ENCODE measurements at places on chromosomes 4 and X.
A peak's percentile ranks its signal among the peaks of the same experiment; 100 is the strongest.

DNA sequence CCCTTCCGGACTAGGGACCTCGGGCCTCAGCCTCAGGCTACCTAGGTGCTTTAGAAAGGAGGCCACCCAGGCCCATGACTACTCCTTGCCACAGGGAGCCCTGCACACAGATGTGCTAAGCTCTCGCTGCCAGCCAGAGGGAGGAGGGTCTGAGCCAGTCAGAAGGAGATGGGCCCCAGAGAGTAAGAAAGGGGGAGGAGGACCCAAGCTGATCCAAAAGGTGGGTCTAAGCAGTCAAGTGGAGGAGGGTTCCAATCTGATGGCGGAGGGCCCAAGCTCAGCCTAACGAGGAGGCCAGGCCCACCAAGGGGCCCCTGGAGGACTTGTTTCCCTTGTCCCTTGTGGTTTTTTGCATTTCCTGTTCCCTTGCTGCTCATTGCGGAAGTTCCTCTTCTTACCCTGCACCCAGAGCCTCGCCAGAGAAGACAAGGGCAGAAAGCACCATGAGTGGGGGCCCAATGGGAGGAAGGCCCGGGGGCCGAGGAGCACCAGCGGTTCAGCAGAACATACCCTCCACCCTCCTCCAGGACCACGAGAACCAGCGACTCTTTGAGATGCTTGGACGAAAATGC is at the start of gene WAS:
Gene WAS, plus strand, starts transcription at position 389 of the 572 bp plus-strand sequence. Its CDS starts 55 bp downstream, at position 444.
- no peak for DNase-seq

GRCh38 chr4:55549888-55550287 is 3.2 kb upstream of the CLOCK start:
- peak; percentile 79 for DNase-seq

DNA sequence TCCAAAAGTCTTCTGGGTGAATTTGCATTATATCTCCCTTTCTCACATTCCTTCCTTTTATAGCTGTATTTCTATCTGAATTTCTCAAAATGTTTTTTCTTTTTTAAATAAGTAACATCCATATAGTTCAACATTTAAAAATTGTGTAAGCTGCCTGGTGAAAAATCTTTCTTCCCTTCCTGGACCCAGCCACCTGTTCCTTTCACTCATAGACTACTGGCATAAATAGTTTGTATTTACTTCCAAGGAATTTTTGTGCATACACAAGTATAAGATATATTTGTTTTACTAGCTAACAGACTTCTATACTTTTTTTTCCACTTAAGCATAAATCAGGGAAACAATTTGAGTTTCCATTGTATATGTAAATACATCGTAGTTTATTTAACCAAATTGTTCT is 35.7 kb downstream of the PACRGL start:
- no peak for DNase-seq

- no peak for DNase-seq
These were observed 636.7 kb downstream of the PCDH7 start for GRCh38 chr4:31356839-31357238.

- no peak for DNase-seq
These were observed 23.4 kb downstream of the TRMT10A start for GRCh38 chr4:99540277-99540939.

GRCh38 chrX:10893366-10893765 is 217.8 kb upstream of the HCCS start:
- DNase-seq: no peak

GRCh38 chr4:186687265-186687664 is 36.4 kb downstream of the FAT1 start:
- no peak for DNase-seq

- DNase-seq: no peak
These were observed 208.4 kb downstream of the ANTXR2 start for GRCh38 chr4:79864500-79865200.

- DNase-seq: no peak
These were observed 145.6 kb downstream of the SPATA18 start for GRCh38 chr4:52196606-52197130.

GRCh38 chr4:7295197-7295910 is 103.0 kb downstream of the SORCS2 start:
- DNase-seq: no peak

GRCh38 chrX:70500826-70501225 is 56.2 kb downstream of the DLG3 start:
- DNase-seq: no peak

DNA sequence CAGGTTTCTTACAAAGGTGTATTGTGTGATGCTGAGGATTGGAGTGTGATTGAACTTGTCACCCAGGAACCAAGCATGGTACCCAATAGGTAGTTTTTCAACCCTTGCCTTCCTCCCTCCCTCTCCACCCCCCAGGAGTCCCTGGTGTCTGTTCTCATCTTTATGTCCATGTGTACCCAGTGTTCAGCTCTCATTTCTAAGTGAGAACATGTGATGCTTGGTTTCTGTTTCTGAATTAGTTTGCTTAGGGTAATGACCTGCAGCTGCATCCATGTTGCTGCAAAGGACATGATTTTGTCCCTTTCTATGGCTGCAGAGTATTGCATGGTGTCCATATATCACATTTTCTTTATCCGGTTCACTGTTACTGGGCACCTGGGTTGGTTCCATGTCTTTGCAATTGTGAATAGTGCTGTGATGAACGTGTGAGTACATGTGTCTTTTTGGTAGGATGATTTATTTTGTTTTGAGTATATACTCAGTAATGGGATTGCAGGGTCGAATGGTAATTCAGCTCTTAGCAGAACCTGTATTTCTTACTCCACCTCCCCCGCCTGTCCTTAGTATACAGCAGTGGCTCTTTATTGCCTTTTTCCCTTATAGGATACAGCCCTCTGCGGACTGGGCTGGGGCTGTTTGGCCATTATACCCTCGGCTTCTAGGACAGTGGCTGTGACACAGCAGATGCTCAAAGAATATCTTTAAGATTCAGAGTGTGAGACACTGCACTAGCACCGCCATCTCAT is 145.4 kb downstream of the PTTG2 start:
- DNase-seq: no peak

DNA sequence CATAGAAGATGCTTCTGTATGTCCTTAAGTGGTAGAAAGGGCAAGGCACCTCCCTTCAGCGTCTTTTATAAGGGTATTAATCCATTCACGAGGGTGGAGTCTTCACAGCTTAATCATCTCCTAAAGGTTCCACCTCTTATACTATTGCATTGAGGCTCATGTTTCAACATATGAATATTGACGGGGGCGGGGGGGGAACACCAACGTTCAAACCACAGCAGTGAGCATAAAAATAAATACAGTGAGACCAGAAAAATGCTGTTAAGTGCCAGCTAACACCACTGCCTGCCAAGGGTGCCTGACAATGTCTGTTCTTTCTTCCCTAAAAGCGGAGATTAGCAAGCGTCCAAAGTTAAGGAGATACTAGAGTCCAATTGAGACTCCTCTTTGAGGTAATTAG is 323.3 kb downstream of the STK32B start:
- DNase-seq: no peak

DNA sequence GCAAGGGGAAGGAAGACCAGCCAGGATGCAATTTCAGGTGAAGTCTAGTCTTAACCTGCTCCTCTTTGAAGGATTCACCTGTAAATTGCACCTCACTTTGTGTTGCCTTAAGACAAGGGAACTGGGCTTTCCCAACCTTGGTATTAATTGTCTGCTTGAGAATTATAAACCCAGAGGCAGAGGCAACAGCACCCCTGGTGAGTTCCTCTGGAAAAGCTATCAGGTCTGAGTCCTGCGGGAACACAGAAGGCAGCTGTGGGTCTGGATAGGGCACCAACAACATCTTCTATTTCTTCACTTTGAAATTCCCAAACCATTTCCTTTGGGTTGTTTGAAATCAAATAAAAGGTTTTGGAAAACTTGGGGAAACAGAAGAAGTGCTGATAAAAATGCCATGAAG is 109.2 kb upstream of the NPY2R start:
- no peak for DNase-seq

DNA sequence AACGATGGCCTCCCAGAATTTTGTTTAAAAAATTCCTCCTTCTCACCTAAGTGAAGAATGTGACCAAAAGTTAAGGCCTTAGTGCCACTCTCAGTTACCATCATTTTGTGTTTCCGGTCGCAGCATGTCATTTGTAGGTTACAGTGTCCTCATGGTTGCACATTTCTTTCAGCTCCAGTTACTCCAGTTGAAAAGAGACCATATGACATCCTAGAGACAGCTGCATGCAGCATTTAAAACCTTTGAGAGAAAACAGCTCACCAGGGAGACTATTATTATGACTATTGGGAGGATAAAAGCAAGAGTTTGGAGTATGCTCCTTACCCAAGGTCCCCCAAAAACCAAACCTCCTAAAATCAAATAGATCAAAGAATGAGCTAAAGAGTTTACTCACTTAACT is 45.8 kb downstream of the MGARP start:
- DNase-seq: no peak

GRCh38 chr4:184408684-184409081 is 65.7 kb downstream of the IRF2 start:
- no peak for DNase-seq

DNA sequence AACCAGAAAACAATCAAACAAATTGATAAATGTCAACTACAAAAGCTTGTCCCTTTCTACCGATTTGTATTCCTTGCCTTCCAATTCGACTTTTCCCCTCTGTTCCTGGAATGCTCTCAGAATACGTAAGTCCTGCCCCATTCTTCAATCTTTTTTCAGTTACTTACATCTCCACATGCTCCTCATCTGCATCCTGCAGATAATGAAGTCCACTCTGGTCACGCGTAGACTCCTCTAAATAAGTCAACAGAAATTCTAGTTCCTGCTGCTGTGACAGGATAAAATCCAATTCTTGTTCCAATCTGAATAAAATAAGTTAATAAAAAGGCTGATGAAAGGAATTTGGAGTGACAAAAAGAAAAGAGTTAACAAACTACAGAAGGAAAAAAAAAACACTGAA is 34.4 kb upstream of the RBM41 start:
- no peak for DNase-seq

DNA sequence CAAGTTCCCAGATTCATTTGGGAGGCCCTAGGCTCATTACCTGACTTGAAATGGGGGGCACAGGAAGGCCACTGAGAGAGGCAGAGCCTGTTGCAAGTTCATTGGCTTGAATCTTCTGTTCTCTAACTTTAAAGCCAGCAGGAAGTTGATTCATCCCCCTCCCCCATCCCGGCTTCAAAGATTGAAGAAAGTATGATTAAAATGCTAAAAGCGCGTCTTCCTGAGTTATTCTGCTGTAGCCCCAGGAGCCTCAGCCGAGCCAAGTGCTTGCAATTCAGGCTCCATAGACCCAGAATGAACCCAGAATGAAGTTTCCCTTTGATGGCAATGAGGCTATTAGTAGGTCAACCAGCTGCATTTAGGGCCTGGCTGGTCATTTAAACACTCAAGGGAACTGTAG is 14.7 kb downstream of the CHST7 start:
- DNase-seq: peak; percentile 57

DNA sequence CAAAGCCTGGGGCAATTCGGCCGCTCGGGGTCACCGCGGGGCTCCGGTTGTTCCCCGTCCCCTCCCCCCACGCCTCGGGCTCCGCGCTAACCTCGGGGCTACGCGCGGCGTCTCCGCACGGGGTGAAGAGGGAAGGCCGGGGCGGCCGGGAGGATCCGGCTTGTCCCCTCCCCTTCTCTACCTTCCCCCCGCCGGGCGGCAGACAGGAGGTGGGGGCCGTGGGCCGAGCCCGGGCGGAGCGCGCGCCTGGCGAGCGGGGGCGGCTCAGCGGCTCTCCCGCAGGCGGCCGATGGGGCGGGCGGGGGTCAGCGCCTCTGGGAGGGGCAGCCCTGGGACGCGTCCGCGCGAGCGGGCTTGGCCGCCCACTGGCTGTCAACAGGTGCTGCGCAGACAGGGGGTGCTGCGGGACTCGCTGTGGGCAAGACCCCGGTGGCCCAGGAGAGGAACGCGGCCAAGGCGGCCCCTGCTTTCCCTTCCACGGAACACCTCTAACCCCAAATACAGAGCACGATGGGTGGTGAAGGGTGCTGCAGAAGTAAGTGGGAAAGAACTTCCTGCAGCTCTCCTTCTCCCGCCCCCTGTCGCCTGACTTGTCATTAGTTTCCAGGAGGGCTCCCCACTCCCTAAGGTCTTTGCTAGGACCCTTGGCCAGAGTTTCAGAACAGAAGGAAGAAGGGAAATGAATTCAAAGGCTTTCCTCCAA is at the start of gene PDGFC:
Gene PDGFC, minus strand, starts transcription at position 124 of the 703 bp plus-strand sequence. CDS start 896 bp downstream, outside the sequence.
- no peak for DNase-seq

GRCh38 chr4:6520051-6520636 is 47.7 kb upstream of the PPP2R2C start:
- DNase-seq: no peak

DNA sequence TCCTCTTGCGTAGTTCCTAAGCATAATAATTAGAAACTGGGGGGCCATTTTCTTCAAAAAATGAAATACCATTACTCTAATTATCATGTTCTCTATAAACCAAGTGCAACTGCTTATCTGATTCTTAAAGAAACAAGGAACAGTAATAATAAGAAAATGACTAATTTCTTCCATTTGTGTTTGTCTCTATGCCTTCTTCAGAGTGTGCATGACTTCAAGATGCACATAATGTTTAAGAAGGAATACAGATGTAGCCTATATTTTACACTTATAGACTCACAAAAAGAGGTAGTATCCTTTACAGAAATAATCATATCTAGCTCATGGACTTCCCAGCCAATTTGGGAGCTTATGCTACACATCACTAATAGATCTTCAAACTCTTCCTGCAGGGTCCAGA is 131.7 kb downstream of the CHRNA9 start:
- no peak for DNase-seq

GRCh38 chr4:124610211-124610610 is 102.3 kb downstream of the ANKRD50 start:
- no peak for DNase-seq

DNA sequence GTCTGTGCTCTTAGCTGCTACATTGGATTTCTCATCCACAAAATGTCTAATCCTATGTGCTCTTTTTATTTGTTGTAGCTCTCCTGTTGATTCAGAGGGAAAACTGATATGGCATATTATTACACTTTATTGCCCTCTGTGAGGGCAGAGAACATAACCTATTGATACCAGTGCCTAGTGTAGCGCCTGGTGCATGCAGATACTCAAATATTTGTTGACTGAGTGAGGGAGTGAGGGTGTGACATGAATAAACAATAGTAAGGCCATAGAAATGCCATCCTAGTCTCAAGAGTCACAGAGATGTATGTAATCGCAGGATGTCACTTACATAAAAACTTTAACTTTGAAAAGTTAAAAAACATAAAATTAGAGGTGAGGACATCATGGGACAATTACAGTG is 159.1 kb downstream of the SHROOM3 start:
- no peak for DNase-seq

DNA sequence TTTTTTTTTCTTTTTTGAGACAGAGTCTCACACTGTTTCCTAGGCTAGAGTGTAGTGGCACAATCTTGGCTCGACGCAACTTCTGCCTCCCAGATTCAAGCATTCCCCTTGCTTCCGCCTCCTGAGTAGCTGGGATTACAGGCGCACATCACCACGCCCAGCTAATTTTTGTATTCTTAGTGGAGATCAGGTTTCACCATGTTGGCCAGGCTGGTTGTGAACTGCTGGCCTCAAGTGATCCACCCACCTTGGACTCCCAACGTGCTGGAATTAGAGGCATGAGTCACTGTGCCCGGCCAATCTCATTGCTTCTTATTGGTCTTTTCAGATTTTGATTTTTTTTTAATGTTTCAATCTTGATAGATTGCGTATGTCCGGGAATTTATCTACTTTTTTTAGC is 124.4 kb downstream of the NBDY start:
- DNase-seq: no peak

- no peak for DNase-seq
These were observed 144.9 kb downstream of the POLA1 start for GRCh38 chrX:24838629-24839028.

Measured in fibroblast of skin of left quadriceps (primary cell).